ENCODE measurements at places on chromosomes 13 and 19.

DNA sequence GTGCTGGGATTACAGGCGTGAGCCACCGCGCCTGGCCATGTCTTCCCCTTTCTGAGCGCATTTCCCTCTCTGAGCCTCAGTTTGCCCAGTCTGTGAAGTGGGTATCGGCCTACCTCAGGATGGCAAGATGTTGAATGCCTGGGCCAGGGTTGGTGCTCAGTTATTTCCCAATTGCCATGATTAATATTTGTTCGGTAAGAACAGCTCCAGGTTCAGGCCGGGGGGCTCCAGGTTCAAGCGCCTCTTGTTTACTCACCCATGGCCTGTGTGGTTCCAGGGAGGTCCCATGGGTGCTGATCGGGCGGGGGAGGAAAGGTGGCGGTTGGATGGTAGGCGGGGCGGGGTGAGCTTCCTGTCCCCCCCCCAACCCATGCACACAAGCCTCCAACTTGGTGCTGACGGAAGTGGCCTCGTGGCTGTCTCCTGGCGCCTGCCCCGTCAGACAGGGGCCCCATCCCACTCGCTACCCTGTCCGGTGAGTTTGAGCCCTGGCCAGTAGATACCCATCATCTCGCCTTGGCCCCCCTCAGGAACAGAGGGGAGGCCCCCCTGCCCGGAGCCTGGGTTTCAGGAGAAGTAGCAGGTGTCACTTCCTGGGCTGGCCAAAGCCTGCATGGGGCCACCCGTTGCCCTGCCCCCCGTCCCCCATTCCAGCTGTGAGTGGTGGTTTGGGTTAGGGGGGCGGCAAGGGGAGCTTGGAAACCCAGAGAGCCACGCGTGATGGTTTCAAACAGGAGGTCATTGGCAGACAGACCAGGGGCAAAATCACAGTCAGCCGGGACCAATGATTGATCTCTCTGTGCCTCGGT lies at the start of gene FCHO1:
TSS of gene FCHO1 (plus strand) at position 375 of the 809 bp plus-strand sequence. CDS start 3,688 bp downstream, outside the sequence.
- peak; percentile 88 for DNase-seq

GRCh38 chr19:45179072-45179891 lies 698 bp downstream of the BLOC1S3 start:
- peak; percentile 33 for DNase-seq

- peak; percentile 33 for DNase-seq
Observed at GRCh38 chr19:10334588-10335351, 1.4 kb upstream of the RAVER1 start.

- DNase-seq = no peak
Observed at GRCh38 chr13:19069684-19070397, 111.8 kb downstream of the TUBA3C start.

DNA sequence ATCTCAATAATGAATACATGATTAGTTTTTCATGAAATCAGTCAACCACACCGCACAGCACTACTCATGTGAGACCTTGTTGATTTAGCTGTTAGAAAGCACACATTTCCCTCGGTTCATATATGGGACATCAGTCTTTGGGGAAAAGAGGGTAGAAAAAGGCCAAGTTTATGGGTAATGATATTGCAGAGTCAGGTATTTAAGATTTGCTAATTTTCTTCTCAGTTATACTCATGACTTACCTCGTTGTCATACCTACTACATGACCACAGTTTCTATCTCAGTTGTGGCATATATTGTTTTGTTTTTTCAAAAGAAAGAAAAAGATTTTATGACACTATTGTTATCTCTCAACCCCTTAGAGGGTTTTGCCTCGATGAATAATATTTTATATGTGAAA lies 165.6 kb downstream of the POU4F1 start:
- no peak for DNase-seq

DNA sequence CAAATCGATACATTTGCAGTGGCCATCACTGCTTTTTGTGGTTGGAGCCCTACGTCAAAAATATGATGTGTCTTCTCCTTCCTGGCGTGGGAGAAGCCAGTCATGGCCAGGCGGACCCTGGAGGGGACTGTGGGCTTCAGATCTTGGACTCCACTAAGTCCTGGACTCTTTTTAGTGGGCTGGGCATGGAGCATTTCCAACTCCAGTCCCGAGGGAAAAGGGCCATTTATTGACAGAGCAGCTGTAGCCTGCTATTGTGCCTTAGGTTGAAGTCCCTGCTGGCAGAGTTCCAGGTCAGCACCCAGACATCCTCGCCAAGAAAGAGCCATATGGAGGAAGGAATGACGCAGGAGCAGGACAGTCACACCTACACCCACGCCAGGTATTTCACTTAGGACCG lies 179.2 kb upstream of the ZNF507 start:
- DNase-seq = no peak

DNA sequence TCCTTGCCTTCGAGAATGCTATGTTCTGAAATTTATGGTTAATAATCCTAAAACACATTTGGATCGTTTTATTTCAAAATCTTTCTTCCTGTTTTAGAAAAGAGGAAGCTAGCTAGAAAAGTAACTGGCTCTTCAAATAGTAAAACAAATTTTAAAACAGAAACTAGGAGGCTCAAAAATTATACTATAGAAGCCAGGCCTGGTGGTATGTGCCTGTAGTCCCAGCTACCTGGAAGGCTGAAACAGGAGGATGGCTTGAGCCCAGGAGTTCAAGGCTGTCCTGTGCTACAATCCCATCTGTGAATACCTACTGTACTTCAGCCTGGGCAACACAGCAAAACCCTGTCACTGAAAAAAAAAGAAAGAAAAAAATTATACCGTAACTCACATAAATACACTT lies 57.9 kb downstream of the ELF1 start:
- no peak for DNase-seq

- DNase-seq = no peak
Observed at GRCh38 chr19:9178901-9179300, at the start of gene OR7D2. Gene OR7D2, plus strand, starts transcription at chr19:9178979. Its CDS starts 6,803 bp downstream, at chr19:9185782.

DNA sequence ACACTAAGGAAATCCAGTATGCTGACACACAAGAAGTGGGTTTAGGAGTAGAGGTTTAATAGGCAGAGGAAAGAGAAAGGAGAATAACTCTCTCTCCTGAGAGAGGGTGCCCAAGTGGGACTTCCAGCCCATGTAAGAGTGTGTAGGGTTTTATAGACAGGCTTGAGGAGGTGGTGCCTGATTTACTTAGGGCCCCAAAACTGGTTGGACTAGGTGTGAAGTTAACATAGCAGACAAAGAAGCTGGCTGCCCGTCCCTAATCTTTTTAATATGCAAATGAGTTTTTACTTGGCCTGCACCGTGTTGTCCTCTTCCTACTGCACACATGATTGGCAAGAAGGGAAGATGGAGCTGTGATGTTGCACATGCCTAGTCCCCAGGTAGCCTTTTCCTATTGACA lies 752.5 kb upstream of the SLITRK5 start:
- DNase-seq = no peak

DNA sequence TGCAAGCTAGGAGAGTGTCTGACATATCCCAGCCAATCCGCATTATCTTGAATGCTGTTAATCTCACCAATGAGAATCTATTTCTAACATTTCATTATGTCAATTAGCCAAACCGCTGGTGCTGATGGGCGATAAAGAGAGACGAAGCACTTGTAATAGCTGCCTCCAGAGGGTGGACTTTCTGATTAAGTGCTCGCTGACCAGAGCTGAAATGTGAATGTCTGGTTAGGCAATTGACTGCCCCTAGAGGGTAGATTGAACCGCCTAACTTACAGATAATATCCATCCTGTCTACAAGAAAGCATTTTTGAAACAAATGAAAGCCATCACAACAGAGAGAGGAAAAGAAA lies 552 bp upstream of the GRWD1 start:
- peak; percentile 52 for DNase-seq

- DNase-seq = no peak
Observed at GRCh38 chr13:32472194-32472621, 44.3 kb upstream of the N4BP2L1 start.

DNA sequence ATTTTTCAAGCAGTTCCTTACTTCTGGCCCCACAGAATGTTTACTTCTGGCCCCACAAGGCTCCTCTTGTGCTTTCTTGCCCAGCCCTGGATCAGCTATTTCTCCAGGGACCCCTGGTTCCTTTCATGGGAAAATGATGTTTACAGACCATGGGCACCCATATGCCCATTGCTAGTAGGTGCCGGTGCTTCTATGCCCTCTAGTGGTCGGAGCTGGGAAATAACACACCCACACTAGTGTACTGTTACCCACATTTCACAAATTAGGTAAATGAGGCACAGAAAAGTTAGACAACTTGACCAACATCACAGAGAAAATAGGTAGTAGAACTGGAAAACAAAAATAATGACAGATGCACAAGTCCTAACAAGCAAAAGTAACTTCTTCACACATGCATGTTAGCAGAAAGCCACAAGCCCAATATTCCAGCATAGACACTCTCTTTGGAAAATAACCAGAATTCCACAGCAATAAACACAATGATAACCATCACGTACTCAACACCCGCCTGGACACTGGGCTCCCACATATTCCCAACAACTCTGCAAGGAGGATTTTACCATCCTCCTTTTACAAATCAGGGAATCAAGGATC lies 1.3 kb upstream of the CEACAM6 start:
- peak; percentile 74 for DNase-seq

- DNase-seq = no peak
Observed at GRCh38 chr19:8573316-8573715, 3.9 kb downstream of the MYO1F start.

- DNase-seq = no peak
Observed at GRCh38 chr19:44685877-44686276, 13.1 kb upstream of the CEACAM16 start.

DNA sequence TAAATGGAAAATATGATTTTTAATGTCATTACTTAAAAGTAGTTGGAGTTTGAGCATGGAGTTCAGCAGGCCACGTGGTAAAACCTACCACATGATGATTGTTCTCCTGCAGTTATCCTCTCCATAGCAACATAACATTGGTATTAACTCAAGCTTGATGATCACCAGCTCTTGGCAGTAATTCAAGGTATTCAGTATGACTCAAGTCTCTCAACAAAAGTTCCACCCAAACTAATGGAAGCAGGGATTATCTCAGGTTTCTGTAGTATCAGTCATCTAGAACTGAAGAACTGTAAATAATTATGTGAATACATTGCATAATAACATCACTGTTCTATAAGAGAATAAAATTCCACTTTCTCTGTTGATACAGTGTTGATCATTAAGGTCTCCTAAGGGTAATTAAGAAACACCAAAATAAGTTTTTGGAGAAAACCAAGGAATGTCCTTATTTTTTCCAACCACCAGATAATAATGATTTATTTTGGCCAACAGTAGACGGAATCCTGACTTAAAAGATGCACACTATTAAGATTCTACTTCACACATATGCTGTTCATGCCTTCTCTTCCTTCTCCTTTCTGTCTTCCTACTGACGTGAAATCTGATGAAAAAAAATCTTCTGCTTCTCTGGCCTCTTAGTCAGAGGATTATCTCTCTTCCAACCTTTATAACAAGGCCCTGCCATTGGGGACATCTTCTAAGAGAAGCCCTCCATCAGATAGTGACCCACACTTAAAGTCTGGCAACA lies 1092.3 kb downstream of the EFNB2 start:
- no peak for DNase-seq

GRCh38 chr13:46698910-46699460 lies 98.0 kb downstream of the ESD start:
- no peak for DNase-seq

- DNase-seq = no peak
Observed at GRCh38 chr13:50797091-50797490, 46.4 kb downstream of the DLEU7 start.

DNA sequence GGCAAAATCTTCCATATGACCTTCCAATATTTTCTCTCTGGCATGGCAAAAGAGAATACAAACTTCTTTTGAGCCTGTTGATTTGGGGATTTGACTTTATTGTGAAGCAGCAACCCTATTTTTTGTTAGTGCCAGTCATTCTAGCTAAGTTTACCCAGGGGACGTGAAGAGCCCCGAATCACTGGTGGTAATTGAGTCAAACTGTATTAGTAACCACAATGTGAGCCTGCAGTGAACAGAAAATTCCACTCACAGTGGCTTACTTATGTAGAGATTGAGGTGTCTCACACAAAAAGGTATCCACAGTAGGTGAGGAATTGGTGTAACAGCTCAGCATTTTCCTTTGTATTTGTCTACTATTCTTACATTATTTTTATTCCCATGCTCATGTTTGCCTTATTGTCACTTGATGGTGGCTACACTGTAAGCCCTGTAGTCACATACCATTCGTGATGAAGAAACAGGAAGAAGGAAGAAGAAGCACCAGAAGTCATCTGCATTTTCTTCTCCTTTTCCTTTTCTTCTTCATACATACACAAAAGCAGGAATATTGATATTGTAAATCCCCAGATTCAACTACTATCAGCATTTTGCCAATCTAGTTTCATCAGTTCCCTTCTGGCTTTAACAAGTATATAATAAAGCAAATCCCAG lies 33.3 kb upstream of the MYCBP2 start:
- DNase-seq = no peak

DNA sequence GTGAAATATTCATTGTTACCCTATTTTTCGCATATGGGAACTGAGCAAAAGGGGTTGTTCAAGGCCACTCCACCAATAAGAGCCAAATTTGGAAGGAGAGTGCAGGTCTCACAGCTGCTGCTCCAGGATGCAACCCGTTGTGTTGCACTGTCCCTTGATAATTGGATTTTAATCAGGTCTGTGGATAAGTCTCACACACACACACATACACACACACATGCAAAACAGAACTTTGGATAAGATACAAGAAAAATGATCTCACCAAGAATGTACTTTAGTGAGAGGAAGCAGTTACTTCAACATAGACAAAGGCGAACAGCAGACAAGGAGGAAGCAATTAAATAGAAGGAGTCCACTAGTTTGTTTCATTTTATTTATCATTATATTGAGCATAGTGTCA lies 127.3 kb upstream of the EDNRB start:
- no peak for DNase-seq

- peak; percentile 66 for DNase-seq
Observed at GRCh38 chr19:48244281-48244680, 11.4 kb downstream of the CARD8 start.
